ENCODE measurements at places on chromosomes 2 and 18.

DNA sequence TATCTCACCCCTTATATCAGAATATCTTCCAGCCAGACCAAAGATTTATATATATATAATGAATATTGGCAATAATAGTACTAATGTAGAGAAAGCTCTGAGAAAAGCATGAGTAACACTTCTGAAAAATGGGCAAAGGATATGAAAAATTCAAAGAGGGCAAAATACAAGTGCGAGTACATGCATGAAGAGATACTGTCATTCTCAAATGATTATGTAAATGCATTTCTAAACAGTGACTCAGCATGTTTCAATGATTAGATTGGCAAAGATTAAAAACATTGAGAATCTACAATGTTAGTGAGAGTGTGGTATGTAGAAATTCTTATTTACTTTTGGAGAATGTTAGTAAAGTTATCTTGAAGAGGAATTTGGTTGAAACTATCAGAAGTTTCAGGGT, 118.3 kb upstream of the NEDD4L start:
- DNase-seq: peak; percentile 28

DNA sequence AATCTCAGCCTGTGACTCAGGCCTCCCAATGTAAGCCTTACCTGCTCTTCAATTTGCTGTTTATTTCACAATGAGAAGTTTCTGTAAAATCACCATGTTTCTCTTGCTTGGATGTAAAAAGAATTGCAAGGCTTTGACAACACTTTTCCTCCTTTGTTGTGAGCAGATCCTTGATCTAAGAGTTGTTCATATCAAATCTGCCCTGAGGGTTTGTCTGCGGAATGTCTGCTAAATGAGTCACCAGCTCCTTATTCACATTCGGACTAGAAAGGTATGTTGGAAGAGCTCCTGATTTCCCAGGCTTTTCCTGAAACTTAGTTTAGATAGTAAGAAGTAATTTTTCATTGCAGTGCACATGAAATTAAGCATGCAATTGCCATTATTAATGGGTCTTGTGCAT, 268.2 kb upstream of the TCF4 start:
- no peak for DNase-seq

GRCh38 chr2:56376699-56377665, 193.2 kb downstream of the CCDC85A start:
- DNase-seq: no peak

DNA sequence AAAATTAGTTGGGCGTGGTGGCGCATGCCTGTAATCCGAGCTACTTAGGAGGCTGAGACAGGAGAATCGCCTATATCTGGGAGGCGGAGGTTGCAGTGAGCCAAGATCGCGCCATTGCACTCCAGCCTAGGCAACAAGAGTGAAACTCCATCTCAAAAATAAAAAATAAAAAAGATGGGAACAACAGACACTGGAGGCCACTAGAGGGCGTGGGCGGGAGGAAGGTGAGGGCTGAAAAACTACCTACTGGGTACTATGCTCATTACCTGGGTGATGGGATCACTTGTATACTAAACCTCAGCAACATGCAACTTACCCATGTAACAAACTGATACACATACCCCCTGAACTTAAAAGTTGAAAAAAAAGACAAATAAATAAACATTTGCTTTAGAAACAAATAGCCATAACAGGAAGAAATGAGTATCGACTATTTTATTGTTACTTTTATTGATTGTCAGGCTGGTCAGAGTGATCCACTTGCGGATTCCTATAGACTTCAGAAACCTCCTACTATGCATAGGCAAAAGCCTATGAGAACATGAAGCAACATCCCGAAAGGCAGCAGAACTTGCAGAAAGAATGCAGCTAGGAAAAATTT, 61.0 kb downstream of the TMEM163 start:
- no peak for DNase-seq

Measured in AG04449 (cell line).